ENCODE measurements at places on chromosomes 7 and 10.

- no peak for DNase-seq
Observed at GRCh38 chr10:95785942-95786669, 30.1 kb downstream of the ENTPD1 start.

DNA sequence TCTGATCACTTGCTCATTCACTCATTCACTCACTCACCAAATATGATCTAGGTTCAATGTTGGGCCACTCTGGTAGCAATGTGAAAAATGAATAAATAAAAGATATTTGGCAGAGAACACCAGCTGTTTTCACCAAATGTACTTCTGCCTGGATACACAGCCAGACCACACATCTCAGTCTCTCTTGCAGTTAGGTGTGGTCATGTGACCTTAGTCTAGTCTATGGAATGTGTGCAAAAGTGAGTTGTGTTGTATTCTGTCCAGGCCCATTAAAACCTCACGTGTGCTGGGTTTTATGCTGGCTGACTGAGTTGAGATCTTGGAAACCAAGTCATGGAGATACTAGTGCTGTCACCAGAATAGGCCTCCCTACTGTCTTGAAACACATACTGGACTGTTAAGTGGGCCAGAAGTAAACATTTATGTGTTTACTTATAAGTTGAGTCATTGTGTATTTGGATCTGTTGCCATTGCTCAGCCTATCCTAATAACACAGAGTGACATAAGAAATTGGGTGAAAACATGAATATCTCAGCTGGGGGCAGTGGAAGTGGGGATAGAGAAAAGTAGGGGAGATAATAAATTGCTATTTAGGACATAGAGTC is 145.5 kb downstream of the PTEN start:
- no peak for DNase-seq

DNA sequence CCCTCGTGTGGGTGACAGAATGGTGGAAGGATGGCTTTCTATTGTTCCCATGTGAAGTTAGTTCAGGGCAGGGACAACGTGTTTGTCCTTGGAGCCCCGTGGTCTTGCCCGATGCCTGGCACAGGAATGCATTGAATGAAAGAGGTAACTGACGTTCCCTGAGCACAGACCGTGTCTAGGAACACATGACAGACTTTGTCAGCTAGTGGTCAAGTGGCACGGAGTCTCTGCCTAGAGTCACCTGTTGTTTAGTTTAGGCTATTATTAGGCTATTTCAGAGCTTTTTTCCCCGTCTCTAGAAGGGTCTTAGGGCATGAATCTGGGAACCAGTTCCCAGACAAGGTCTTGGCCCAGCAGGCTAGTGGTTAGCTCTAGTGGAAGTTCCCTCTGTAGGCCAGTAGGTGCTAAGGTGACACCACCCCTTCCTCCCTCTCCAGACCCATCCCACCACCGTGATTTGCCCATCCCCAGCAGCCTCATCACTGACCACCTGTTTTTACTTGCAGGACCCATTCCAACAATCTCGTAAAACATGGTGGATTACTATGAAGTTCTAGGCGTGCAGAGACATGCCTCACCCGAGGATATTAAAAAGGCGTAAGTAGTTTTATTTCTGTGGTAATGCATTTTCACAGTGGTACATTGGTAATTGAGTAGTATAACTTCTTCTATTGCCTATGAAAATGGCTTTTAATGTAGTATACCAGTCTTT is 21.4 kb downstream of the DNAJB6 start:
- no peak for DNase-seq

DNA sequence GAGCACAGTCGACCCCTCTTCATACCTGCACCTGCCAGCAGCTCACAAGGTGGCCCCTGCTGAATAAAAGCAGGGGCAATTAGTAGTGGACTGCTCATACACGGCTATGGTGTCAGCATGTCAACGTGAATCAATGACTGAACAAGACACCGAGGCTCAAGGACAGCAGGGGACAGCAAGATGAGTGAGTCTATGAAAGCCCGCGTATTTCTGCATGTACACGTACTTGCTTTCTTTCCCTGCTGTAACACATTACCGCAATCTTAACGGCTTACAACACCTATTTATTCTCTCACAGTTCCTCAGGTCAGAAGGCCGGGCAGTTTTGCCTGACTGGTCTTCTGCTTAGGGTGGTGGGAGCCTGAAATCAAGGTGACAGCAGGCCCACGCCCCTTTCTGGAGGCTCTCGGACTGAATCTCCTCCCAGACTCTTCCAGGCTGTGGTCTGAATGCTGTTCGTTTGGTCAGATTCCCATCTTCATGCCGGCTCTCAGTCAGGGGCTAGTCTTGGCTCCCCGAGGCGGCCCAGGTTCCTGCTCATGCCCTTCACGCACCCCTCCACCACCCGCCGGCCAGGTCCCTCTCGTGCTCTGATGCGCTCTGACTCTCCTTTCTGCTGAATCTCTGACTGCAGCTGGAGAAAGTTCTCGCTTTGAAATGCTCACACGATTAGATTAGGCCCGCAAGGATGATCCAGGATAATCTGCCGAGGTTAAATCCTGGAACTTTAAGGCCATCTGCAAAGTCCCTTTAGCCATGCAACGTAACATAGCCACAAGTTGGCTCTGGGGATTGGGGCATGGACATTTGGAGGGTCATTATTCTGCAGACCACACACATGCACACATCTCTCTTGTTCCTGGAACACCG is 7.8 kb upstream of the PPP2R2D start:
- no peak for DNase-seq

DNA sequence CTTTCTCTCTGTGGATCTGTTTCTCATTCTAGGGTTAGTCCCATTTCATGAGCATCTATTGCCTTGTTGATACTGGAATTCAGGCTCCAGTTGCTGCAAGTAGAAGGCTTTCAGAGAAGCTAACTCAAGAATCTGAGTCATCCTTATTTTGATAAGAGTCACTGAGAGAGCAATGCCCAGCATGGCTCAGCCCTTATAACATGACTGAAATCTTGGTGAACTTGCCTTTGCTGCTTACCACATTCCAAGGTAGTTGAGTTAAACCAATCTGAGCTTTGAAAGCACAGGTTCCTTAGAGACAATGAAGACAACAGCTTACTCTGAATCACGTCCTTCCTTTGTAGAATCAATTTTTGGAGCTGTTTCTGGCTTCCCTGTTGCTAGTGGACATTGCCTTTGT is 53.6 kb upstream of the CHCHD3 start:
- DNase-seq: no peak

DNA sequence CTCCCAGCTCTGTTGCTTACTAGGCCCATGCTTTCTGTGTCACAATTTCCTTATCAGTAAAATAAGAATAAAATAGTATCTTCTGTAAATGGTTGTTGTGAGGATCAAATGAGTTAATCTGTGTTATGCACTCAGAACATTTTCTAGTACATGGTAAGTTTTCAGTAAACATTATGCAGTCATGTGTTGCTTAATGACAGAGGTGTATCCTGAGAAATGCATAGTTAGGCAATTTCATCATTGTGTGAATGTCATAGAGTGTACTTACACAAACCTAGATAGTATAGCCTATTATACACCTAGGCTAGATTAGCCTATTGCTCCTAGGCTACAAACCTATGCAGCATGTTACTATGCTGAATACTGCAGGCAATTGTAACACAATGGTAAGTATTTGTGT is 4.4 kb downstream of the PTTG1IP2 start:
- DNase-seq: no peak

GRCh38 chr7:56030340-56030739 is 20.9 kb downstream of the PSPH start:
- no peak for DNase-seq

DNA sequence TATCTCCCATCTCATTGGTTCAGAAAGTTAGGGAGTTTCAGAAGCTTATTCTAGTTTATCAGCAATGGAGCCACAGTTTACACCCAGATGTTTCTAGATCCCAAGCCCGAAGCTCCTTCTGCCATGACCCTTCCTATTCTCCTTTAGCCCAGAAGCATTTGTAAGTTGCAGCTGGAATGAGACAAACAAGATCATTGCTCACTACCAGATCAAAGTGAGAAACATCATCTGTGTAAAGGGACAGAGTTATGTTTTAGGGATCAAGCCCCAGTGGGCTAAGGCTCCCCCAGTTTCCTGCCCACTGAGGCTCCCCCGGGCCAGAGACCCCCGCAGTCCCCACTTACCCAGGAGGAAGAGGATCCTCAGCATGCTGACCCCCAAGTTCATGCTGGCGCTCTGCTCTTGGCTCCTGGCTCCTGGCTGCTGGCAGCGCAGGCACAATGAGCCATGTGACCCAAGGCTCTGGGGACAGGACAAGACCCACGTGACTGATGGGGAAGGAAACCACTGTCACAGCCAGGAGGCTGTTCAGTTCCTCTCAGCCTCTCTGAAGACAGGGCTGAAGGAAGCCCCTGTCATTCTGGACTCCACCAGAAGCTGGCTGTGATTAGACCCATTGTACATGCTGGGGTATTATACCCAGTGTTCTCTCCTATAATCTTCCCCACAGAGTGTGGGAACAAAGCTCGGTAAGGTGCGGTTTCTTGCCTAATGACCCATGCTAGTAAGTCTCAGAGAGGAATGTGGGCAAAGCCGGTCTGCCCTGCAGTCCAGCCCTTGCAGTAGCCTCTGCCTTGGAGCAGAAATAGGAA is at the start of gene TMEM273:
Gene TMEM273 (minus strand): TSS at position 442 of the 812 bp plus-strand sequence. CDS start 55 bp downstream, at position 387.
- DNase-seq: no peak

DNA sequence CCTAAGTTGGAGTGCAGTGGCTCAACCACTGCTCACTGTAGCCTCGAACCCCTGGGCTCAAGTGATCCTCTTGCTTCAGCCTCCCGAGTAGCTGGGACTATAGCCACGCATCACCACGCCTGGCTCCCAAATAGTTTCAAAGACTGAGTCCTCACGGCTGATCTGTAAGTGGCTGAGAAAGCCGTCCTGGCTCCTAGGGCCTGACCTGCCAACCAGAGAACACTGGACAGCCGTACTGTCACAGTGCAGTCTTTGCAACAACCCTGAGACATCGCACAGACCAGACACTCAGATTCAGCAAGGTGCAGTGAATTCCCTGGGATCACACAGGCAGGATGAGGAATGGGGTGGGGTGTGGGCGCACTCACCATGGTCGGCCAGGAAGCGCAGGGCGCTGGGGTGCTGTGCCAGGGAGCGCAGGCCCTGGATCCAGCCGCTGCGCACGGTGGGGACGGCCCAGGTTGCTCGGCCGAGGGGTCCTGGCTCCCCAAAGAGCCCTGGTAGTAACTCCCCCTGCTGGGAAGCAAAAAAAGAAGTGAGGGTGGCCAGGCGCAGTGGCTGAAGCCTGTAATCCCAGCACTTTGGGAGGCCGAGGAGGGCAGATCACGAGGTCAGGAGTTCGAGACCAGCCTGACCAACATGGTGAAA is 10.7 kb downstream of the BRAT1 start:
- DNase-seq: no peak

- no peak for DNase-seq
Observed at GRCh38 chr10:124025660-124026588, 67.5 kb downstream of the CHST15 start.

GRCh38 chr7:92158660-92159575 is 20.0 kb downstream of the LRRD1 start:
- no peak for DNase-seq

- DNase-seq: no peak
Observed at GRCh38 chr7:38936641-38937040, 27.6 kb upstream of the VPS41 start.

- DNase-seq: no peak
Observed at GRCh38 chr10:80196950-80197315, 8.4 kb downstream of the ANXA11 start.

- no peak for DNase-seq
Observed at GRCh38 chr10:131737543-131738395, 163.0 kb upstream of the PPP2R2D start.

- DNase-seq: no peak
Observed at GRCh38 chr10:36721871-36722270, 403.5 kb upstream of the ANKRD30A start.

DNA sequence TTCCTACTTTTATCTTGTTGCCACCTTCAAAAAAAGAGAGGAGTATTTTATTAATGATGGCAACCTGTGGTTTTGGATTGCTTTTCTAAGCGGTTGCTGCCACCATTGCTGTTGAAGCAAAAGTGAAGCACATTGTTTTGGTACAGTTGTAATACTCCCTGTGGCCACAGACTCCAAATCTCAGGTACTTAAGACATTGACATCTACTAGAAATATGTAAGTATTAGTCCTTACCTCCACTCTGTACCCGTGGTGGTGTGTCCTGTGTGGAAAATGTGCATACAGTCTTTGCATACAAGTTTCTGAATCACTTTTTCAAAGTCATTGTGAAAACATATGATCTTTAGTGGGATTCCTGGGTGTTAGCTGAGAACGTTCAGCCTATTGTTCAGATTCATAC is 85.7 kb downstream of the ANLN start:
- no peak for DNase-seq

DNA sequence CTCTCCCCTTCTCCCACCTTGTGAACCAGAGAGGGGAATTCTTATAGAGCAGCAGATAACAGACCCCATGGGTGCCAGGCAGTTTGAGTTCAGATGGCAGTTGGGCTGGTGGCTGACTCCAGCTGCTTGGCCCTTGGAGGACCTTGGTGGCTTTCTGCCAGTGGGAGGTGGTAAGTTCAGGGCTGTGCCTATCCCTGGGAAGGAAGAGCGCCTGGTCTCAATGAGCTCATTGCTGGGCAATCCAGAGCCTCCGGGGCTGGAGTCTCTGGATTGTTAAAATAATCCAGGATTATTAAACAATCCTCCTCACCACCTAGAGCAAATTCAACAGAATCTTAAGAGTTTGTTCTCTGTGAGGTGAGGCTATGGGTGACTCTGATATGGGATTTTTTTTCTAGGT is 105.2 kb downstream of the FANK1 start:
- no peak for DNase-seq

DNA sequence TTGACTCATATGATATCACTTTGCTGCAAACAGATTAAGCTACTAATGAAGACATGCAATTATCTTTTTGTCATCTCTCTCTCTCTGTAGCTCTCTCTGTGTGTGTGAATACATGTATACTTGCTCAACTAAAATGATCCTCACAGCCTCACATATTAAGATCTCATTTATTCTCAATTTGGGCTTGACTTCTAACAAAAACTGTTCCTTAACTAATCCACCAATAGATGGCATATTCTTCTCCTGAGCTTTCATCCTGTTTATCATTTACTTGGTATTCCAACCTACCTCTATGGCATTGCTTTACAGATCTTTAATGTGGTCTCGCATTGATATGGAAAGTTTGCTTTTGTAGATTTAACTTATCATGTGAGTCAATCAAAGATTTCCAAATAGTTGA is 540.4 kb downstream of the CNTNAP2 start:
- no peak for DNase-seq

DNA sequence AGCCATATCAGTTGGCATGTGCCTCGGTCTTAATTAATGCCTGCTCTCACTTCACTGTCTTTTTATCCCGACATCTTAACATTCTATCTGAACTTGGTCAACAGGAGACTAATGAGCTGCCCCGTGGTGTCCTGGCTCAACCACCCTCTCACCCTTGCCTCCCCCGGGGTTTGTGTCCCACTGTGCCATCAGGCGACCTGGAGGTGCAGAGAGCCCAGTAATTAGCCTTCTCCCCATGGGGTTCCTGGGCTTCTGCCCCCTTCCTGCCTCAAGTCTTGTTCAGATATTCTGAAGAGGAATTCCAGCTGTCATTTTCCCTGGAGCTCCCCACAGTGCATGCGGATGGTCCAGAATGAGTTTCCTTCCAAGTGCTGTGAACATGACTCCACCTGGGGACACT is 10.1 kb upstream of the JAKMIP3 start:
- no peak for DNase-seq

GRCh38 chr7:138238734-138239659 is 162.7 kb downstream of the AKR1D1 start:
- DNase-seq: no peak
